ENCODE measurements at places on chromosomes 3 and 15.

- DNase-seq: peak; percentile 94
Measured at GRCh38 chr15:99708563-99708962, 24.7 kb downstream of the LYSMD4 start.

DNA sequence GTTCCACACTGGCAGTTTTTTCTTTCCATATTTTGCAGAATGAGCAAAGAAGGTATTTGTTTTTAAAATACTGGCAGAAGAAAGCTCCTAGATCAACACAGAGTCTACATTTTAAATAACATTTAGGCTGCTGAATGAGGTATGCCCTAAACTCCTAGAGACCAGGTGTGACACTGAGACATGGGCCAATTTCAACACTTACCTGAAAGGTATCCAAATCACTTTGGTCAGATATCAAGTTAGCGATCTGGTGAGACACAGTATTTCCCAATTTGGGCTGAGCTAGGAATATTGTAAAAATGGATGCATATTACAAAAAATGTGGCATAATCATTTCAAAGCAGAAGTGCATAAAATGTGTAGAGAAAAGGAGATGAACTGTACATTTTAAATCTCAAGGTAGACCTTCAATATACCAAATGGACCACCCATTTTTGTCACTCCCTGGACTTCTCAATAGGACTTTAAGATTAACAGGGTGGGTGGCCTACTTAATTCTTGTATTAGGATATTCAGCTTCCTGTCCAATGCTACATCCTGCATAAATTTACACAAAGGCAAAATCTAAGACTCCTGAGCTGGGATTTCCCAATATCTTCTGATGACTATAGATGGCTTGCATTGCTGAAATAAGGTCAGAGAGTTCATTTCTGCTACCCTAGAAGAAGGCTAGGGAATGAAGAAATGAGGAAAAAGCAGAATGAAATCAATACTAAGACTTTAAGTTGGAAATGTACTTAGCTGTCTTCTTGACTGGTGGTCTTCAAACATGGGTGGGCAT is 487.8 kb downstream of the FOXP1 start:
- no peak for DNase-seq

- peak; percentile 50 for DNase-seq
Measured at GRCh38 chr3:104632947-104633346, 733.8 kb upstream of the ALCAM start.

DNA sequence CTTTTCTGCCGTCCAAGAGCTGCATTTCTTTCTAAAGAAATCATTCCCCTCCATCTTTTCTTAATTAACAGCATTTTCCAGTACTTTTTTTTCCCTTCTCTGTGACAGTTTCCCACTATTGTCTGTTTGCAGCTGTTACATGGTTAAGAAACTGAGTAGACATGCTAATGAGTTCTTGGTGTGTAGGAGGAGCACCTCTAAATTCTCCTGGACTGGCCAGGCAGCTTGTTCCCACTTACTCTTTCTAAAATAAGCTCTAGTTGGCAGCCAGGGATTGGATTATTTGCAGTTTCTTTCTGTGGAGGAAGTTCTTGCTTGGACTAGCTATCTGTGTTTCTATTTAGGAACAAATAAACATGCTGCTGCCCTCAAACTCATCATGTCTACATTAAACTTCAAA is 235.1 kb upstream of the GAP43 start:
- no peak for DNase-seq

GRCh38 chr3:16249336-16249735 is 15.4 kb downstream of the DPH3 start:
- peak; percentile 60 for DNase-seq

GRCh38 chr15:93245661-93246042 is 156.6 kb upstream of the RGMA start:
- no peak for DNase-seq

GRCh38 chr15:67144609-67145311 is 79.4 kb downstream of the SMAD3 start:
- DNase-seq: no peak

DNA sequence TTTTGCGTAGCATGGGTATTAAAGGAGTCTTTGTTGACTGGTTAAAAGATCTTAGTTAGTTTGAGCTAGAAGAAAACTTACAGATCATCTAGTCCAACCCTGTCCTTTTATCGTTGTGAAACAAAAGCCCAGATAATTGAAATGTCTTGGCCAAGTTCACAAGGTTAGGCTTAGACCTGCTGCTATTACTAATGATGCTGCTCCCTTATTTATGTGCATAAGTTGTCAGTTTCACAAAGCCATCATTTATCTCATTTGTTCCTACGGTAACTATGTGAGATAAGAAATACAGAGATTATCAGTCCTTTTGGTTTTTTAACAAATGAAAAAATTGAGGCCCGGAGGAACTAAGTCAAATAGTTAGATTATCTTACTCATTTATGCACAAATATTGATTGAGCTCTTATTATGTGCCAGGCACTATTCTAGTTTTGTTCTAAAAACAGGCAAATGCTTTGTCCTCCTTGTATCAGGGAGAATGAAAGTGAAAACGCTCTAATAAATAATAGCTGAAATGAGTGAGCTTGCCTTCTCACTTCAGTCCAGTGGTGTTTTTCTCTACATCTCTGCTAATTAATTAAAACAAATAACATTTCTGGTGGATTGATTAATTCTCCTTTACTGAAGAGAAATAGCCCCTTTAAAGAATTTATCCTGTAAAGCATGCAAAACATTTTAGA is 49.1 kb upstream of the TPRG1 start:
- DNase-seq: no peak

DNA sequence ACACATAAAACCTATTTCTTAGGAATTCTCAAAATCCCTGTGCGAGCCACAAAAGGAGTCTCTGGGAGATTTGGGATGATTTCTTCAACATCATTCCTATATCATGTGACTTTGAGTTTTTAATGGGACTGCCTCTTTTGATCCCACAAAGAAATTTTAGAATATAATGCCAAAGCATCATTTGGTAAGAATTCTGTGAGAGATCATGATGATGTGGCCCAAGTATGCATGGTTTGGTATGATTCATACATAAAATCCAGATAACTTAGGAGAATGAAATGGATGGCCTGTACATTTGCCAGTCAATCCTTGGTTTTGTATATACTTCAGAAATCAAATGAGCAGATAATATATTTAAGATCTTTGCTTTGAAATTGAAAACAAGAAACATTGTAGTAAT is 61.3 kb downstream of the UBE2E2 start:
- DNase-seq: peak; percentile 79

- DNase-seq: no peak
Measured at GRCh38 chr3:148932972-148933371, 58.4 kb upstream of the GYG1 start.

All from PC-3 (cell line).